ENCODE measurements at places on chromosomes 5 and 9.

DNA sequence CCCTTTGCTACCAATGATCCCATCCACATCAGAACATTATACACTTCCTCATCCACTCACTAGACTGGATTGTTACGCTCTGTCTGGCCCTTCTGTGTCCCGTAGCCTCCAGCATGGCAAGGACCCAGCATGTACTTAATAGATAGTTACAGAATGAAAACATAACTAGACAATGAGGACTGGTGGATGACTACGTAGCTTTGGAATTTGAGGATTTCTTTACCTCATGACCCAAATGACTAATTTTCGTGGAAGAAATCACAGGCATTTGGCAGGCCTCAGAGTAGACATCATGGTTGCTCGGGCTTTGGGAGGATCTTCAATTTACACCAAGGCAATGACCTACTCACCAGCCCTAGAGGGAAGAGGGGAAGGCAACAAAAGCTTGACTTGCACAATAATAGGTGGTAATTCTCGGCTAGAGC is 299.8 kb downstream of the TLE1 start:
- no peak for DNase-seq

GRCh38 chr5:33371660-33372059 is 69.1 kb upstream of the TARS1 start:
- DNase-seq: no peak

- DNase-seq: no peak
Measured at GRCh38 chr9:116547729-116548426, 139.2 kb upstream of the TRIM32 start.

DNA sequence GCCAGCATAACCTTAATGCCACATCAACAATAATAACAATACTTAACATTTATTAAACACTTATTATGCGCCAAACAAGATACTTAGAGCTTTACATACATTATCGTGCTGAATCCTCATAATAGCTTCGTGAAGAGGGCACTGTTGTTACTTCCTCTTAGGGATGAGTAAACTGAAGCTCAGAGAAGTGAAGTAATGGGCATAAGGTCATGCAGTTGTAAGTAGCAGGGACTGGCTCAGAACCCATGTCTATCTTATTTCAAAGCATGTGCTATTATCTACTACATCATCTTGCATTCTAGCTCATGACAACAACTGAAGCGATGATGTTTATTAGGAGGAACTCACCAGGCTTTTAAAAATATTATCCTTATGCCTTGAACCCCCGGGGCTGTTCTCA is 34.9 kb upstream of the PPP3R2 start:
- no peak for DNase-seq

DNA sequence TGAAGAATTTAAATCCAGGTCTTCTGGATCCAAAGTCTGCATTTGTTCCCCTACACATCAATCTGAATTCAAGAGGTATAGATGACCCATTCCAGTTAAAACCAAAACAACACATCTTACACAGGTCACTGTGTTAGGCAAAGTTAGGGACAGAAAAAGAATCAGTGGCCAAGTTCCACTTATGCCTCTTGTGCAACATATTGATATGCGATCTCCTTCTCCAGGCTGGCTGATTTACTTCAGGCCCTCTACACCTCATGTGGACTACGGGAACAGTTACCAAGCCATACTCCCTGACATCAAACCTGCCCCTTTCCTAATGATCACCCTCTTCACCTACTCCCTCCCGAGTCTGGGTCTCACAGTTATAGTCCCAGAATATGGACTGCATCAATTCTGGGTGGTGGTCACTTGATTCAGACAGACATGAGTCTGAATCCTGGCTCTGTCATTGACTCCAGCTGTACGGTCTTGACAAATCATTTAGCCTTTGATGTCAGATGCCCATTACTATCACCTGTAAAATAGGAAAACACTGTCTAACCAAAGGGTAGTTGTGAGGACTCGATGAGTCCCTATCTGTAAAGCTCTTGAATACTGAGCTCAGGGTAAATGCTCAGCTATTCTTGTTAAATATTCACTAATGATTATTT is 26.0 kb downstream of the GOLGA1 start:
- DNase-seq: no peak

GRCh38 chr9:127905004-127905728 is 5.8 kb upstream of the ST6GALNAC6 start:
- DNase-seq: peak; percentile 55

- no peak for DNase-seq
Measured at GRCh38 chr9:135592331-135592590, 30.7 kb downstream of the PAEP start.

DNA sequence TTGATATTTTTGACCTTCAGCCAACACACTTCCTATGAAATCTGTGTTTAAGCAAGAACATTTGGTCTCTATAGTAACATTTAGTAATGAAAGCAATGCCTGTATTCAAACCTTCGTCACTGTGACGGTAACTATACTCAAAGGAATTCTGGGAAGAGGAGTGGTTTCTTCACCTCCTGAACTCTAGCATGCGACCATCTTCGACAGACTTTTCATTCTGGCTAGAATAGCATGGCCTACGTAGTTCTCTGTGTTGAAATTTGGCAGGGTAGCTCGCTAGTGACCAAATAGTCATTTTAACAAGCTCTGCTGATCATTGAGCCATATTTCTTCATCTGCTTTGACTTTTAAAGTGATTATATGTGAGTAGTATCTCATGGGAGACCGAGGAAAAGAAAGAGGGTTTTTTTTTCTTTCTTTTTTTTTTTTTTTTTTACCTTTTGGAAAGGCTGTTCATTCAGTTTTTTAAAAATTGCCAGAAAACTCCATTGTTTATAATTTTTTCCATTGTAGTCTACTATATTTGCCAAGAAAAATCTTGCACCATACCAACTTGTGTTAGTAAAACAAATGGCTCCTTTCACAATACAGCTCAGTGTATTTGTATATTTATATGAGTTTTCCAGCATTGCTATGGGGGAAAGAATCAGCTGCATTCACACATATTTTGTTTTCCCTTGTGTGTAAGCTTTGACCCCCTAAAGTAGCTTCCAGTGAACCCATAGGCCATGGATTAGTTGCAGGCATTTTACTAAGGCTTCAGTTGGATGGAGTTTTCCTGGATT is 166.8 kb downstream of the NNT start:
- no peak for DNase-seq

DNA sequence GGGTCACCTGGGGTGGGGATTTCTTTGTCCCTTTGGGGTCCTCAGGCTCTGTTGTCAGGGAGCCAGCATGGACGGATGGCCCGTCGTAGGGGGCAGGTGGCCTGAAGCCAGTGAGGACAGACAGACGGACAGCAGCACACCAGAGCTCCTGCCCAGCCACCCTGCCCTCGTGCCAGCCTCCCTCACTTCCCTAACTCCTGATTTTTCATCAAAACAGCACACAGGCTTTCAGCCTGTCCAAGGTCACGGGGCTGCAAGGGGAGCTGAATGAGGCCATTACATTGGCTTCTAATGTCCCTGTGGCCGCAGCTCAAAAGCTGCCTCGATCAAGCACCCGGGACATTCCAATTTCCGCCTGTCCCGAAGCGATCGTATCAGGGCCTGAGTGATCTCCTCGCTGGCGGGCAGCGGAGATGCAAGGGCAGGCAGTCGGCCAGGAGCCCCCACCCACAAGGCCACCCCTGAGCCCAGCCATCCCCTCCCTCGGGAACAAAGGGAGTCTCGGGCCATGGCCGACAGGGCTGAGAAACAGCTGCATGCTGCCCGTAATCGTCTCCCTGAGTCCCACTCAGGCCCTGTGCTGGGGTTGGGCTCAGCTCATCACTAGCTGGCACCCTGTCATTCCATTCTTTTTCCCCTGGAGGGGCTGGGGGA is 50.5 kb upstream of the RNU6ATAC start:
- DNase-seq: no peak

DNA sequence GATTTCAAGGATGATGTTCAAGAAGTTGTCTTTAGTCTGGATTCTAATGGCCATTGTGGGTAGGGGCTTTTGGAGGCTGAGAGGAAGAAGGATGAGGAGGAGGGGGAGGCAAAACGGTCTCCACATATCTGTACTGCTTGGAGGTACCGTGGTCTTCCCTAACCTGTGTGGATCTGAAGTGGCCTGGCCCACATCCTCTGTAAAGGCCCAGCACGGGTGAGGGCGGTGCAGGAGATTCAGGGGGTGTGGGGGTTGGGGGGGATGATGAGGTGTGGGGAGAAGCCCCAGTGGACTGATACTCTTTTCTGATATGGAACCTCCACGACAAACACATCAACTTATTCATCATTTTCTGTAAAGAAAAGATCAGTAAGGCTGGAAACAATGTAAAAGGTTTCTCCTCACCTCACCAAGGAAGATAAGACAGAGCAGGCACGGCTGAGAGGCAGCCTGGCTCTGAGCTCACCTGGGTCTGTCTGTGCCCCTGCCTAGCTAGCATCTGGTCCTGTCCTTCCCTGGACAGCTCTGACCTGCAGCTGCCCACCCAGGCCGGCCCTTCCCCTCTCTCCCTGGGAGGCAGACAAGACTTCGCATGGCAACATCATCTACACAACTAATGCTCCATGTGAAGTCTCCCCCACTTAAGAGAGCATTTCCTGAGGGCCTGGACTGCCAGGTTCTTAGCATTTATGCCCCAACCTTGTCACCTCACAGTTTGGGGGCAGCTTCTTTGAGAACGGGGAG is 5.6 kb upstream of the IL3 start:
- no peak for DNase-seq

DNA sequence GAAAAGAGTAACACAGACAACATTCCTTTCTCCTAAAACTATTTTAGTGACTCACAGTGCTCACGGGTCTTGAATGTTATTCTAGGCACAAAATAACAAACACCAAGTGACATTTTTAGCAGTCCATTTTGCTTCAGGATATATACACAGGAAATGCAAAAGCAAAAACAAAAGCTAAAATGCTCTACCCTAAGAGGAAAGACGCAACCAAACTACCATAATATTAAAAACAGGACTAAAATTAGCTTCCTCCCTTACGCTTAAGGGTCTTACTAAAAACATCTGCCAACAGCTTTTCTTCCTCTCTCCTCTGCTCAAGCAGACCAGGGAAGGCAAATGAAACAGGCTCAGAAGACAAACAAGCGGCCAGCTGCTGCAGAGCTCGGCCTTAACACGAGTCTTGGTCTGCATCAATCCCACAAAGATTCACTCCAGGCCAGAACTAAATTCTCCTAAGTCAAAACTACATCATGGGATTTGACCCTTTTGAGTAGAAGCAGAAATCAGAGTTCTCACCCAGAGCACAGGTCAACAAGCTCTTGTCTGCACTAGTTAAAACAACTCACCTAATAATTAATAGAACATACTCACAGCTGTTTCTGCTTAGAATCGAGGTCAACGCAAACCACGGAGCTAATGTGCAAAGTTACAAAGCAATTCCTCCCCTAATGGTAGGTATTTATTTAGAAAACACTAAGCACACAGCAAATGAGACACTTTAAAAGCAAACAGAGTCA is 62.3 kb downstream of the RAPGEF1 start:
- no peak for DNase-seq
